Stimulated activated CD4-positive, alpha-beta T cell treated with anti-CD3 and anti-CD28 coated beads, TNF-alpha, amount 100 ng/mL, for 1 hour (primary cell): ENCODE measurements at places on chromosomes 13 and 19.
A peak's percentile ranks its signal among the peaks of the same experiment; 100 is the strongest.

- DNase-seq: peak; percentile 35
Observed at GRCh38 chr19:12913851-12914690, 5.0 kb downstream of the SYCE2 start.

GRCh38 chr13:78868991-78869390 is 210.0 kb upstream of the OBI1 start:
- DNase-seq: no peak

GRCh38 chr13:99312493-99312883 is 5.3 kb upstream of the GPR183 start:
- no peak for DNase-seq

DNA sequence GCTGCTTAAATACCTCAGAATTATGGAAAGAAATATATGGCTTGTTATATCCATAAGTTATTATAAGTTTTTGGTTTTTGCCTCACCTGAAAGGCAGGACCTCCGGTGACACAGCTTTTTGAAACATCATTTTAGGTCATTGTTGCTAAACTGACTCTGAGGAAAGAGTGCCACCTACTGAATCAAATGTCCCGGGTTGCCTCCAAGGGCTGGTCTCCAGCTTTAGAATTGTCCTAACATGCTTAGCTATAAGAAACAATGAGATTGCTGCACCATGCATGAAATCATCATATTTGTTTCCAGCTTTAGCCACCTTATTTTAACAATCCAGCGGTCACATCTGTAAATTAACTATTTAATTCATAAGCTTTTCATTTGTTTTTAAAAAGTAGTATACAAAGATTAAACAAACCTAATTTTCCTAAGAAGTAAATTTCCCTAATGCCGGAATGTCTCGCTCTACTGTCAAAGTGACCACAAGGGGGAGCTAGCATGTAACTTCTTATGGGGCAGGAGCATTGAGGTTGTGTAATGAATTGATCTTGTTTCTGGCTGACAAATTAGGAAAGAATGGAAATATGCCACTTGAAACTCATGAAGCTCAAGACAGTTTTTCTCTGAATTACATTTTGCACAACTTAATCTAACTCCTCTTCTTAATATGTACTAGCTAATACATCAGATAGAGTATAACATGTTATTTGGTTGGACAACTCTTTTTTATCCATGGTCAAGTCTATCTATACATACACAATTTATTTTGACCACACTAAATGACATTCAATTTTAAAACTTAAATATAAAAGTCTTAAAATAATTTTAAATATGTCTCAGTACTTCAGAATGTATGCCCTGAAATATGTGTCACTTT is 6.7 kb upstream of the PCDH17 start:
- no peak for DNase-seq

- DNase-seq: no peak
Observed at GRCh38 chr13:43933378-43933777, 53.7 kb downstream of the LACC1 start.

DNA sequence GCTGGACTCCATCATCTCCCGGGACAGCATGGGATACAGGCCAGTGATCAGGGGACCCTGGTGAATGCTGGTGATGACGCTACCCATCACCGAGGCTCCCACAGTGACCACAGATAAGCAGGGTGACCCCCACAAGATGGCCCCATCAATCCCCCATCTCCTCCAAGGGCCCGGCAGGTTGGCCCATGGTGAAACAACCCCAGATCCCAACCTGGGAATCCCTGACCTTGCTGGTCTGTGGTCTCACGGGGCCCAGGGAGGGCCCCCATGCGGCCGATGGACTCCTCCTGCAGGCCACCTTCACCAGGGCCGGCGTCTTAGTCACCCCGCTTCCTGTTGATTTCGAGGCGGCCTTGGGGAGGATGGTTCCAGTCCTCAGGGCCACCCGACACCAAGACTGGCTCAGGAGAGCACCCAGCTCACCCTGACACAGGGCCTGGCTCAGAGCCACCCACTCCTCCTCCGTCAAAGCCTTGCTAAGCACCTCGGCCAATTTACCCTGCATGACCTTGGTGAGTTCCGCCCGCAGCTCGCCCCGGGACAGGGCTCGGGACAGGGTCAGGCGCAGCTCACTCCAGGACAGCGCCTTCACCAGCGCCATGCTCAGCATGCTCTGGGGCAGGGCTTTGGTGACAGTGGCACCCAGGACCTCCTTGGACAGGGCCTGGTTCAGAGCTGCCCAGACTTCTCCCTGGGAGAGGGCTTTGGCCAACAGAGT is 10.0 kb downstream of the IQCN start:
- DNase-seq: no peak

DNA sequence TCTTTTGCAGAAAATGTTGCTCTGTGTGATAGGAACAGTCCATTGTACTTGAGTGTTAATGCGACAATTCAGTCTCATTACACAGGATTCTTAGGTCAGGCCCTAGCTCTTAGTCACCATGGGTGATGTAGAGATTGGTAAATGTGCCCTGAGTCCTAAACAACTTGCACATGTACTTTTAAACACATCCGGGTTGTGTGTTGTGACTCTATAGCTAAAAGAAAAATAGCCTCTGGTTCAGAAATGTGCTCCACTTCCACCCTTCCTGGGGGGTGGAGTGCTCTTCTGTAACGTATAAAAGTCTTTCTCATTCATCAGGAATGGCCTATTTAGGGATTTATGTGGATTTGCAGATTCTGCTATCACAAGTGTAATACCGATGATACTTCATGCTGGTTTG is 5.2 kb downstream of the SPATA13 start:
- DNase-seq: no peak

DNA sequence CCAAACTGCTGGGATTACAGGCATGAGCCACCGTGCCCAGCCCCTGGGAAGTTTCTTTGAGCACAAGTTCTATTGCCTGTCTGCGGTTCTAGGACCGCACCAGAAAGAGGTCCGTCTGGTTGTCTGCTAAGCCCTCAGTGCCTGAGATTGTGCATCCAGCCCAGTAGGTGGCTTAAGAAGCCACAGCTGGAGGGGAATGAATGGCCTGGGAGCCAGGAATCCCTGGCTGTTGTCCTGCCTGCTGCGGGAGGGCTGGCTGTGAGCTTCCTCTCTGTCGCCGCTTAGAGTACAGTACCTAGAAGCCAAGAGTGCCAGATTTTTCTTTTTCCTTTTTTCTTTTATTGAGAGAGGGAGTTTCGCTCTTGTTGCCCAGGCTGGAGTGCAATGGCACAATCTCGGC is 4.2 kb upstream of the TYK2 start:
- no peak for DNase-seq

DNA sequence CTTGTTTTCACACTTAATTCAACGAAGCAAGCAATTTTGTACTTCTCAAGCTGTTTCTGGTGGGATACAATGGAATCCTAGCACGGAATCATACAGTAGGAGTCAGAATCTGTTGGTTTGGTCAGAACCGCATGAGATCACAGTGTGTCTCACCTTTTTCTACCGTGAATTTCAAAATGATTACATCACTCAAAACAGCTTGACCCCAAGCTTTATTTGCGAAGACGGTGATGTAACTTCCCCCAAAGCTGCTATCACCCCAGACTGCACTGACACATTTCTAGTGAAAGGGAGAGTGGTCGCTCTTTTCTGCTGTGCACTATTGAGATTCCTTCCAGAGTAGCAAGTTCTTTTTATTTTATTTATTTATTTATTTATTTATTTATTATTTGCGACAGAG is 9.6 kb downstream of the C19orf18 start:
- no peak for DNase-seq

DNA sequence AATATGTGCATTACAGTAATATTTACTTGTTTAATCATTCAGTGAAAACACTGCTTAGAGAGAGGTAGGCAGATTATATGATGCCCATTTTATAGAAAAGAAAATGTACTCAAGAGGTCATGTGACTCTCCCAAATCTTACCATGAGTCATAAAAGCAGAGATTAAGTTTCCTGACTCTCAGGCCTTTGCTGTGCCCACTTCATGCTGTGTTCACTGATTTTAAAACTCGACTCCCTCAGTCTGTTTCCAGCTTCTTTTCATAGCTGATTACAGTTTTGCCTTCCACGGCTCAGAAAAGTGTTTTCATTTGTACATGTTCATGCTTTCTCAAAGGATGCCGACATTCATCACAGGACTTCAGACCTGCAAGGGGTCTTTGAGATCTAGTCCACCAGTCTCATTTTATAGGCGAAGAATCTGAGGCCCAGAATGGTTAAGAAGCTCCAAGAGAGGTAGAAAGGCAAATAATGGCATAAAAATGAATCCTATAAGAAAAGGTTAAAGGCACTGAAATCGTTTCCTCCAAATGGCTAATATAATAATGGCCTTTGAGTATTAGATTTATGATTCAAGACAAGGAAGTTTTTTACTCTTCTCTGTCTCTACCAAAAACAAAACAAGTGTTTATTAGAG is 9.0 kb upstream of the IPO5 start:
- no peak for DNase-seq

- DNase-seq: no peak
Observed at GRCh38 chr13:23656637-23657371, 86.6 kb downstream of the TNFRSF19 start.

GRCh38 chr13:99280166-99280565 is 22.0 kb upstream of the GPR18 start:
- DNase-seq: no peak

DNA sequence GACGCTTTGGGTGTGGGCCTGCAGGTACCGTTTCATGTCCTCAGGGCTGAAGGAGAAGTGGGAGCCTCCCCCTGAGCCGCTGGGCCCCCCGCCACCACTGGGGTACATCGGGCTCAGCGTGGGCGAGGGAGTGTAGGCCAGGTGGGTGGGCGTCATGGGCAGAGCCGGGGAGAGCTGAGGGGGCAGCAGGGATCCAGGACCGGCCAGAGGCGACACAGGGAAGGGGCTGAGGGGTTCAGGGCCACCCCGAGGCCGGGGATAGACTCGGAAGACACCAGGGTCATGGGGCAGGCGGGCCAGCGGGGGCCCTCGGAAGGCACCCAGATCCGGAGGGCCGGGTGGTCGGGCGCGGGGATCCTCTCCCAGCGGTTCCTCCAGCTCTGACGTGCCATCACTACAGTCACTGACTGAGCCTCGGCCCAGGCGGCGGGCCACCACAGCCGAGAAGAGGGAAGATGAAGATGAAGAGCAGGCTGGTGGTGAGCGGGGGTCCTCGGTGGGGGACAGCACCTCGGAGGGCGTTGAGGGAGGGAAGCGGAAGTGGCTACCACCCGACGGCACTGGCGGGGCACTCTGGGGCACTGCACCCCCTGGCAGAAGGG is 5.7 kb downstream of the ERF start:
- no peak for DNase-seq
